Neuronal stem cell (in vitro differentiated cells): ENCODE measurements at places on chromosomes 2 and 18.

DNA sequence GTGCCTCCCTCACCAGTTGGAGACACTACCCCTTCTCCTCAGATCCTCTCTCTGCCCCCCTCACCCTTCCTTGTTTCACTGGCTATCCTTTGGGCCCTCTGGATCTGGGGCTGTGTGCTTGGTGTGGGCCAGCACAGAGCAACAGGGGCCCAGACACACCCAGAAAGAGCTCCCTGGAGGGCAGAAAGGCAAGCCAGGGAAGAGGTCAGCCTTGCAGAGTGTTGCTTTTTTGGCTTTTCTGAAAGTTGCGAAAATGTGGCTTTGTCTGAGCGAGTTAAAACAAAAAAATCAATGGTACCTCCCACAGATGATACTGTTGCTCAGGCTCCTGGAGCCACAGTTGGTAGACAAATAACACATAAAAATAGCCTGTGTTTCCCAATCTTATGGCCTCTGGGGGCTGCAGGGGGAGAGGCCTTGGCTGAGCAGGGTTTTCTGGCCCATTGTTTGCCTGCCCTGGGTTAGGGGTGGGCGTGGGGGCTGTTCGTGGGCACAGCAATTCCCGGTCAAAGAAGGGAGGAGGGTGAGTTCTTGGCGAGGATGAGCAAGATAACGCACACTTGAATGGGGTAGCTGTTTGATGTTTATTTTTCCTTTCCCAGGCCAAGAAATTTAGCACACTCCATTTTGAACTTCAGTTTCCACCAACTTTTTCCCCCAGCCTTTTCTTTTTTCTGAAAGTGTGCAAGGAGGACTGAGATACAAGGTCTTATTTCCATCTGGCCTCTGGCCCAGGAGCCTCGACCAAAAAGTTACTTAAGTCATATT lies 167.0 kb upstream of the HAAO start:
- DNase-seq: no peak

- DNase-seq: peak; percentile 36
Measured at GRCh38 chr2:196925768-196926561, 542 bp downstream of the PGAP1 start.

GRCh38 chr2:2837746-2838547 lies 506.9 kb upstream of the MYT1L start:
- no peak for DNase-seq

DNA sequence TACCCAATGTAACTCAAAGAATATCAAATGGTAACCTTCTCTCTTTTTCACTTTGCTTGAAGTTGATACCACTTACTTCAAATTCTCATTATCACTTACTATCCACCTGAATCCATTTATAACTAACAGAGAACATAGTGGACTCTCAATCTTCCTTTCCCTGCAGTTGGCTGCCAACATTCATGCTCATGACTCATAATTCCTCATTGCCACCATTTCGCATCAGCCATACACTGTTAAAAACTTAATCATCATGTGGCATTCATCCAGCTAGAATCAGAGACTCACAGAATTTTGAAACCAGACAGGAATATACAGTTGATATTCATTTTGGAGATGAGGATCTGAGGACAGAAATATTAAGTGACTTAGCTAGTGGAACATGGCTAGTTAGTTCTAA lies 56.8 kb downstream of the SLC4A10 start:
- no peak for DNase-seq

DNA sequence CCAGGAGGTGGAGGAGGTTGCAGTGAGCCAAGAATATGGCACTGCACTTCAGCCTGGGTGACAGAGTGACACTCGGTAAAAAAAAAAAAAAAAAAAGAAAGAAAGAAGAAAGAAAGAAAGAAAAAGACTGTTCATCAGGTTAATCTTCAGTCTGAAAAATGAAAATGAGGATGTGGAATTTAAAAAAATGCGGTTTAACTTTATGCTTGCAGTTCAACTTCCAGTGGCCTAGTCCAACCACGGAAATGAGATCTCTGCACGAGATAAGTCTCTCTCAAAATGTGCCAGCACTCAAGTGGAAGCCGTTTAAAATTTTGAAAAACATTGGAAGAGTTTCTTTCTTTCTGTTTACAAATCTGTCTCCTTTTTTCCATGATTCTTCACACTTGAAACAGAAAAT lies 112.1 kb downstream of the DOCK10 start:
- DNase-seq: no peak

DNA sequence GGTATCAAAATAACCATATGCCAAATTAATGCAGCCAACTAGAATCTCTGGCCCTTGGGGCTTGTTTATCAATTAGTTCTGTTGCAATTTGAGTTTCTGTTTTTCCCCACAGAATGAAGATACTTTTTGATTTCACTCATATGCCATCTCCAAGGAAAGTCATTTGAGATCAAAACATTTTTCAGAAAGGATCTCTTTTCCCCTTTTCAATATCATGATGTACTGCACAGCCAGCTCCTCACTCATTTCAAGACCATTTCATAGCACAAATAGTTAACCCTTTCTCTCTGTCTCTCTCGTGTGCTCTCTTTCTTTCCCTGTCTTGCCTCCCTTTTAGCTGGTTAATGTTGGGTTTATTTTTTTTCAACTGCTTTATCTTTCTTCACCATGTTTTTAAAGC lies 387.3 kb downstream of the STK39 start:
- DNase-seq: no peak

GRCh38 chr18:48454261-48454757 lies 45.1 kb upstream of the ZBTB7C start:
- no peak for DNase-seq

- DNase-seq: no peak
Measured at GRCh38 chr18:11830585-11830984, 20.6 kb upstream of the CHMP1B start.

GRCh38 chr2:75200140-75201096 lies 1.1 kb upstream of the TACR1 start:
- peak; percentile 27 for DNase-seq

GRCh38 chr2:2644040-2644439 lies 313.0 kb upstream of the MYT1L start:
- no peak for DNase-seq

DNA sequence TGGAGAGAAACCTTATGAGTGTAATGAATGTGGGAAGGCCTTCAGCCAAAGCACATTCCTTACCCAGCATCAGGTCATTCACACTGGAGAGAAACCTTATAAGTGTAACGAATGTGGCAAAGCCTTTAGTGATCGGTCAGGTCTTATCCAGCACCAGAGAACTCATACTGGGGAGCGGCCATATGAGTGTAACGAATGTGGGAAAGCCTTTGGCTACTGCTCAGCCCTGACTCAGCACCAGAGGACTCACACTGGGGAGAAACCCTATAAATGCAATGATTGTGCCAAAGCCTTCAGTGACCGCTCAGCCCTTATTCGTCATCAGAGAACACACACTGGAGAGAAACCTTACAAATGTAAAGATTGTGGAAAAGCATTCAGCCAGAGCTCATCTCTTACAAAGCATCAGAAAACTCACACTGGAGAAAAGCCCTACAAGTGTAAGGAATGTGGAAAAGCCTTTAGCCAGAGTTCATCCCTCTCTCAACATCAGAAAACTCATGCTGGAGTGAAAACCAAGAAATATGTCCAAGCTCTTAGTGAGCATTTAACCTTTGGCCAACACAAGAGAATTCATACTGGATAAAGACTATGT lies 7.8 kb downstream of the ZNF892 start:
- DNase-seq: no peak

DNA sequence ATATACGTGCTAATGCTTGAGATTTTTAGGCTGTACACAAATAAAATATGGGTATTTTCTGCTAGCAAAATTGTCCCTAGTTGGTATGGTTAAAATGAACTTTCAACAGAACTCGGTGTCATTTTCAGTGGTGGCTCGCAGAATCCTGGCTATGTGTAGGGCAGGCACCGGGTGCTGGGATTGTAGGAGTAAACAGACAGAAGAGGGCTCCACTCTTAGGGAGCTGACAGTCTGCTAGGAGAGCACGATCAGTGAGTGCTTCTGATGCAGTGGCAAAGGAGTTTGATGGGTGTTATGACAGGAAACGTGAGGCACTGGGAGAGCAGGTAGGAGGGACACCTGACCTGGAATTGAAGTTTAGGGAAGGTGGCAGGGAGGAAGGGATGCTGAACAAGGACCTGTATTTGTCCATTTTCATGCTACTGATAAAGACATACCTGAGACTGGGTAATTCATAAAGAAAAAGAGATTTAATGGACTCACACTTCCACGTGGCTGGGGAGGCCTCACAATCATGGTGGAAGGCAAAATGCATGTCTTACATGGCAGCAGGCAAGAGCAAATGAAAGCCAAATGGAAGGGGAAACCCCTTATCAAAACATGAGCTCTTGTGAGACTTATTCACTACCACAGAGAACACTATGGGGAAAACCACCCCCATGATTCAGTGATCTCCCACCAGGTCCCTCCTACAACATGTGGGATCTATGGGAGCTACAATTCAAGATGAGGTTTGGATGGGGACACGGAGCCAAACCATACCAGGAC lies 105.4 kb upstream of the LCLAT1 start:
- no peak for DNase-seq

DNA sequence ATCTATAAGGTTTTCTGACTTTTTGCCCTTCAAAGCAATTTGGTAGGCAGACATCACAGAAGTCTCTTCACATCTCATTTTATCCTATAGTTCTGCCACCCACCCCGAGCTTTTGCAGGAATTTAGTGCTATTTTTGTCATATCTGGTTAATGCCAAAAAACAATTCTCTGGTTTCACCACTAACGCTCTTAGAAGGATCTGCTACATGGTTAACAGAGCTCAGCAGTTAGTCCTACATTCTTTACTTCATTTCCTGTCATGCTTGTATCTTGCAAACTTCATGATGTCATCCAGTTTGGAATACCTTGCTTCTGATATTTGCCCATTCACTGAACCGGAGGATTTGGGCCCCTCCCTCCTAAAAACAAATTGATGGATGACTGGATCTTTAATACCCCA lies 116.8 kb upstream of the SERPINE2 start:
- no peak for DNase-seq

DNA sequence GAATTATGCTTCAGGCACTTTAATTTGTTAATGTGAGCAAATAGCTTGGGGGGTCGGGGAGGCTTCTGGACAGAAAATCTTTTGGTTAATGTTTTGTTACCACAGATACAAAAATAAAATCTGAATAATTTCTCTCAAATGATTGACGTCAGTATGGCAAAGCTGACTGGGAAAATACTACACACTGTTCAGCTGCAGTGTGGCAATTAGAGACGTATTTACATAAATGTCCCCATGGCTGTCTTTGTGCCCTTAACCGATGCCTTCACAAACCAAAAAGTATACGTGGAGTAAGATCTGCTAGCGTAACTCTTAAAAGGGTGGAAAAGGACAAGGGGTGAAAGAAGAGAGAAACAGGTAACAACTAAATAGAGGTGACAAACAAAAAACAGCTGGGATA lies 83.4 kb downstream of the ACTR2 start:
- DNase-seq: no peak

GRCh38 chr2:212871597-212871996 lies 279.8 kb downstream of the IKZF2 start:
- no peak for DNase-seq

DNA sequence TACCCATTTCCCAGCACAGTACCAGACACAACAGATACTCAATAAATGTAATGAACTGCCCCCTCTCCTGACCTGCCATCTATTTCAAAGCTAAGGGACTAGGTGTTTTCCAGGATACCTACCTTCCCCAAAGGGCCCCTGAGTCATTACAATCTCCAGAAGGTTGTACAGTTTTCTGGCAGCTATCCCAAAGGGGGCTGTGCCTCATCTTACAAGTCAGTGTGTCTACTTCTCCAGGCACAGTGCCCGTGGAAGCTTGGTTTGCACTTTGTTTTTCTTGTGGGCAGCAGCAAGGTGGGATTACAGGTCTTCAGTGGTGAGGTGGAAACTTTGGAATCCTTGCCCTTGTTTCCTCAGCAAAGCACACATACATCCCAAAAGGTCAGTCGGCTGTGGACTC lies 62.8 kb upstream of the CYP26B1 start:
- no peak for DNase-seq

DNA sequence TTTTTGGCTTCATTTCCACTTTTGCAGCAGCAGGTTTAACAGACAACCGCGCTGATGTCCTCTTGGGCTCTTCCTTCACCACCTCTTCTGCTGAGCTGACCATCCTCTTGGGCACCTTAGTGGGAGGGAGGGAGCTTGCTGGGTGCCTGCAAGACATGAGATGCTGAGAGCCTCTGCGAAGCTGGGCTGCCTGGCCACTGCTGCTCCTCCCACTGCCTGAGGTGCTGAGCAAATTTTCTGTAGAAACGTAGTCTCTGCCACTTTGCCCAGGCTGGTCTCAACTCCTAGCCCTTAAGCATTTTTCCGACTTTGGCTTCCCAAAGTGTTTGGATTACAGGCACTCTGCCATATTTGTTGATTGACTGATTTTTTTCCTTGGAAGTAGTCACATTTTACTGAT lies 422.2 kb upstream of the MC4R start:
- DNase-seq: no peak

DNA sequence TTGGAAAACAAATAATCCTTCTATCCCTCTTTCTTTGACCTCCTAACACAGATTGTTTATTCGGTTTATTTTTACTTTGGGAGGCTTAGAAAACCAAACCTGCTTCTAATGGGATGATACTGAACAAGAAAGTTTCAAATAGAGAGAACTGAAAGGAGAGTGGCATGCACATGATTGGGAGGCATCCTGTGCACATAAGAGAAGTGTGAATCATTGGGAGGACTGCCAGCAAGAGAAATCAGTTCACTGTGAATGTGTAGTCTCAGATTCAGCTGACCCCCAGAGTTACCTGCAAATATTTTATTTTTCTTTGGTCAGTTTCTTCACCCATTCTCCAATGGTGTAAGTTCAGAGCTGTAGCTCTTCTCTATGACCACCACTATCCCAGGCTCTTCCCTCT lies 1363.2 kb upstream of the ACVR2A start:
- DNase-seq: no peak
